SJCRH30 (cell line): ENCODE measurements at places on chromosomes 12 and 14.
A peak's percentile ranks its signal among the peaks of the same experiment; 100 is the strongest.

- DNase-seq = no peak
Measured at GRCh38 chr12:89901906-89902642, 193.4 kb upstream of the ATP2B1 start.

DNA sequence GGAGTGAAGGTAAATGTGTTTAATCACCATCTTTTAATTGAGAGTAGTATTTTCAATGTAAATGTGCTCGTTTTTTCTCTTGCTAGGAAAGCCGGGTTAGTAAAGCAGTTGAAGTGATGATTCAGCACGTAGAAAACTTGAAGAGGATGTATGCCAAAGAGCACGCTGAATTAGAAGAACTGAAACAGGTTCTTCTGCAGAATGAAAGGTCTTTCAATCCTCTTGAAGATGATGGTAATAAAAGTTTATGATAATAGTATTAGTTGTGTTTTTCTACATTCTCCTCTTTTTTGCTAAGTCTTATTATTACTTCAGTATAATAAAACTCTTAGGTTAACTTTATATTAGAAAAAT lies 93.9 kb downstream of the DNAI7 start:
- DNase-seq = no peak

GRCh38 chr12:65199604-65200003 lies 30.2 kb downstream of the LEMD3 start:
- no peak for DNase-seq

GRCh38 chr12:52871291-52872039 lies 22.7 kb upstream of the KRT78 start:
- no peak for DNase-seq

GRCh38 chr12:58414398-58414871 lies 473.1 kb downstream of the ATP23 start:
- DNase-seq = no peak

GRCh38 chr12:44157359-44157758 lies 321.5 kb downstream of the TMEM117 start:
- DNase-seq = no peak

DNA sequence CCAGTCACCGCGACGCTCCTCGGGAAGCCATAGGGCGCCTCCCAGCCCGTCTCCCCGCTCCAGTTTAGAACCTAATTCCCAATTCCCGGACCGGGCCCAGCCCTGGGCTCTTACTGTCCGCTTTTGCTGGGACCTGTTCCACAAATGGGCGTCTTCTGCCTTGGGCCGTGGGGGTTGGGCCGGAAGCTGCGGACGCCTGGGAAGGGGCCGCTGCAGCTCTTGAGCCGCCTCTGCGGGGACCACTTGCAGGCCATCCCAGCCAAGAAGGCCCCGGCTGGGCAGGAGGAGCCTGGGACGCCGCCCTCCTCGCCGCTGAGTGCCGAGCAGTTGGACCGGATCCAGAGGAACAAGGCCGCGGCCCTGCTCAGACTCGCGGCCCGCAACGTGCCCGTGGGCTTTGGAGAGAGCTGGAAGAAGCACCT lies 797 bp downstream of the UNG start:
- no peak for DNase-seq

GRCh38 chr14:75156901-75157300 lies 19.5 kb downstream of the TMED10 start:
- DNase-seq = no peak

GRCh38 chr12:131603939-131604795 lies 106.7 kb upstream of the SFSWAP start:
- no peak for DNase-seq

- no peak for DNase-seq
Measured at GRCh38 chr14:101408077-101408831, 153.0 kb upstream of the DIO3 start.

DNA sequence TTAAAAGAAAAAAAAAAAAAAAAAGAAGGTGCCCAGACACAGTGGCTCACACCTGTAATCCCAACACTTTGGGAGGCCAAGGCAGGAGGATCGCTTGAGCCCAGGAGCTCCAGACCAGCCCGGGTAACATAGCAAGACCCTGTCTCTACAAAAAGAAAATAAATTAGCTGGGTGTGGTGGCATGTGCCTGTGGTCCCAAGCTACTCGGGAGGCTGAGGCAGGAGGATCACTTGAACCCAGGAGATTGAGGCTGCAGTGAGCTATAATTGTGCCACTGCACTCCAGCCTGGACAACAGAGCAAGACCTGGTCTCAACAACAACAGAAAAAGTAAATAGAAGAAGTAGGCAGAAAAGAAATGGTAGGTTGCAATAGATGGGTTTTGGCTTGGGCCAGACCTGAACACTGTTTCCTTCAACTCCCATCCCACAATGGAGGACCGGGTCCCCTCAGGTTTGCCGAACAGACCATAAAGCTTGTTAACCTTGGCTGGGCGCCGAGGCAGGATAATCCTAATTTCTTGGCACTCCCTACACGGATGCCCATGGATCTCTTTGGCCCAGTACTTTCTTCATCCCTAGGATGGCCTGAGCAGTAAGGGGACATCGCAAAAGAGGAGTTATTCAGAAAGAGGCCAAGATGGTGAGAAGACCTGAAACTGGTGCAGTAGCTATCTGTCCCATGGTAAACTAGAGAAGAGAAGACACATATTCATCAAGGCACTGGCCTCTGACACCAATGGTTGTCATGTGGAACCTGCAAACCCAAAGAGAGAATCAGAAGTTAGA lies 165.5 kb upstream of the CCND2 start:
- no peak for DNase-seq

DNA sequence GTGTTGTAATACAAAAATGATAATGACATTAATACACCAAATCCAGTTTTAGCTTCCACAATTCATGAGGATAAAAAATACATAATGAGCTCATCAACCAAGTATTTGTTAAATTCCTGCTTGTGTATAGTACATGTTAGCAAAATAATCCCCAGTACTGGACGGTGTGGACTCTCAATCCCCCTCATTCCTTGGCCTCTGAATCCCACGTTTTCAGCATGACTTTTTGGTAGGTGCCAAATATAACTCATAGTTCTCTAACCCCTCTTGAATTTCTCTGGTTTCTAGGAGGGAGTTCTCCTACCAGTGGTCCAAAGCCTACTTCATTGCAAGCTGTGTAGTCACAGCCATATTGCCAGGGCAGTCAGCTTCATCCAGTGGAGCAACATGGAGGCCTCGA lies 41.4 kb upstream of the EPS8 start:
- DNase-seq = peak; percentile 13

- peak; percentile 6 for DNase-seq
Measured at GRCh38 chr12:100375038-100375735, 18.3 kb downstream of the SLC17A8 start.

GRCh38 chr12:109663795-109664194 lies 49.8 kb upstream of the FAM222A start:
- DNase-seq = no peak

DNA sequence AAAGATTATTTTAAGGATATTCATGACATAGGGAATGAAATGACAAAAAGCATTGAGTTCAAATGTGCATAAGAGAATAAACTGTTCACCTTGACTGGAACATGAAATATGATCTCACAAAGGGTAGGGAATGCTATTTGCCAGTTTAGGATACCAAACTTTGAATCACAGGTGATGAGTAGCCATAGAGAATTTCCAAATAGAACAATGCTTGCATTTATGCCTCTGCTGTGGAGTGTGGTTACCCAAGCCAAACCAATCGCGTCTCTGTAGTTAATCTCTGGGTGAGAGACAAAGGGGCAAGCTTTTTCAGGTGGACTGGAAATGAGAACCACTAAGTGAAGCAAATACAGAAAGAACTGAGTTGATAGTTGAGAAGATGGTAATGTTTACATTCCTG lies 371.1 kb upstream of the RPL10L start:
- no peak for DNase-seq

GRCh38 chr12:122834921-122835749 lies at the start of gene HIP1R:
Gene HIP1R, plus strand, starts transcription at chr12:122835457. Its CDS starts 94 bp downstream, at chr12:122835551.
- no peak for DNase-seq

DNA sequence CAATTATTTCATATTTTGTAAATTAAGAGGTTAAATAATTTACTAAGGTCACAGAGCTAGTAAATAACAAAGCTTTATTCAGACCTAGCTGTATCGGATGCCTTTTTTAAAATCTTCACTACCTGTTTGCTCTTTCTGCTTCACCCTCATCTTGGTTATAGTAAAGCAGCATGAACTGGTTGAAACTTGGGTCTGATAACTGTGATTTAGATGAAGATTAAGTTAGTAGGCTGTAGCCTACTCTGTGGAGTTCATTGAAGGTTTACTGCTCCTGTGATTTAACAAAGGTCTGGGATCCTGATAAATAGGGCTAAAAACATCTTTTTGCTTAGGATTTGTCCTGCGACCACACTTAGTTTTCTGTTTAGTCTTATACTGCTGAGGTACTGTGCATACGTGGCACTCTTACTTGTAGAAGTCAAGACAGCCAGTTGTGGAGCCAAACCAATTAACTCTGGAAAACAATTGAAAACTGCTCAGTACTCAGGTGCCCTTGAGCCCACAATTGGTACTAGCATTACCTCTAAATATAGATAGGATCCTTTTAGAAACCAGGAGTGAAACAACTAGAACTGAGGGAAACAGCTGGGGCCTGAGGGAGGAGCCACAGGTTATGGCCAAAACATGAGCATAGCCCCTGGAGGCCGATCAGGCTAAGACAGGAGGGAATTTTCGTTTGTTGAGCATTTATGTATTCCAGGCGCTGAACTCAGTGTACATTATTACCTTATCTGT lies 2.3 kb downstream of the SPATS2 start:
- peak; percentile 75 for DNase-seq

- no peak for DNase-seq
Measured at GRCh38 chr12:106369624-106370346, 12.2 kb downstream of the POLR3B start.

DNA sequence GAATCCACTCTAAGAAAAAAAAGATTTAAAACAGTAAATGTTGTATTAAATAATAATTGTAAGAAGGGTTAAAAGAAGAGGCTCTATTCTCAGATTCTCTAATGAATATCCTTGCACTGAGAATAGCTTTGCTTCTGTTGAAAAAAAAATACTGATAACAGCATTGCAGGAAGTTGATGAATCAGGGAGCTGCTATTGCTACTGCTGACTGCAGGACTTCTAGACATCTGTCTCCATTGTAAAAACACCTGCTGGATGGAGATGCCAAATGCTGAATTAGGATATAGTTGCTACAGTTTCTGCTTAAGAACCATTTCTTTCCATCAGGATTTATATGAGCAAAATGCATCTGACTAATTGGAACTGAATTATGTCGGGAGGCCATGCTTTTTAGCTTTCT lies 50.3 kb upstream of the ANP32D start:
- no peak for DNase-seq

- peak; percentile 93 for DNase-seq
Measured at GRCh38 chr12:64560396-64561301, 49.6 kb upstream of the RASSF3 start.

GRCh38 chr12:104652358-104652757 lies 195.6 kb downstream of the CHST11 start:
- no peak for DNase-seq

DNA sequence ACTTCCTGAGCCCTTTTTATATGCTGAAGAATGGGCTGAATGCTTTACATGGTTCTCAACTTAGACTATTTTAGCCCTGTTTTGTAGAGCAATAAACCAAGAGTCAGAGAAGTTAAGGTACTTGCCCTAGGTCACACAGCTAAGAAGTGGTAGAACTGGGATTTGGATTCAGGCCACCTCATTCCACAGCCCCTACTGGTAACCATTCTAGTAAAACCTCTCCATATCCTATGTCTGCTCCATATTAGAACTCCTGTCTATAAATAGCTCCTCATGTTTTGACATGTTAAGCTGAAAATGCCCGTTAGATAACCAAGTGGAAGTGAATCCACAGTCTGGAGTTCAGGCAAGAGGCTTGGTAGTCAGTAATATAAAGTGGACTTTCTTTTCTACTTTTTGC lies 111.6 kb downstream of the HECTD4 start:
- no peak for DNase-seq

DNA sequence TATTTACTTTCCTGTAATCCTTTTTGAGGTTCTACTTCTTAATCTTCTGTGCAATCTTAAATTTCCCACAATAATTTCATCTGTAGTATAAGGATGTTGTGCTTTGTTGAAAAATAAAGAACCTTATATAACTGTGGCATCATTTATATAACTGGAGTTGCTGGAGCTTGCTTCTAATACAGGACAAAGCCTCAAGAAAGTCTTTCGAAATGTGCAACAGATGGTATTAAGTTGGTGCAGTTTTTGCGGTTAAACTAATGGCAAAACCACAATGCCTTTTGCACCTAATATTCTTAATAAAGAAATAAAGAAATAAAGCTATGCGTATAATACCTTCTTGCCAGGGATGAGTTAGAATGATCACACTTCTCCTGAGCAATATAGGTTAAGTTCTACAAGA lies 180.0 kb downstream of the KITLG start:
- no peak for DNase-seq

DNA sequence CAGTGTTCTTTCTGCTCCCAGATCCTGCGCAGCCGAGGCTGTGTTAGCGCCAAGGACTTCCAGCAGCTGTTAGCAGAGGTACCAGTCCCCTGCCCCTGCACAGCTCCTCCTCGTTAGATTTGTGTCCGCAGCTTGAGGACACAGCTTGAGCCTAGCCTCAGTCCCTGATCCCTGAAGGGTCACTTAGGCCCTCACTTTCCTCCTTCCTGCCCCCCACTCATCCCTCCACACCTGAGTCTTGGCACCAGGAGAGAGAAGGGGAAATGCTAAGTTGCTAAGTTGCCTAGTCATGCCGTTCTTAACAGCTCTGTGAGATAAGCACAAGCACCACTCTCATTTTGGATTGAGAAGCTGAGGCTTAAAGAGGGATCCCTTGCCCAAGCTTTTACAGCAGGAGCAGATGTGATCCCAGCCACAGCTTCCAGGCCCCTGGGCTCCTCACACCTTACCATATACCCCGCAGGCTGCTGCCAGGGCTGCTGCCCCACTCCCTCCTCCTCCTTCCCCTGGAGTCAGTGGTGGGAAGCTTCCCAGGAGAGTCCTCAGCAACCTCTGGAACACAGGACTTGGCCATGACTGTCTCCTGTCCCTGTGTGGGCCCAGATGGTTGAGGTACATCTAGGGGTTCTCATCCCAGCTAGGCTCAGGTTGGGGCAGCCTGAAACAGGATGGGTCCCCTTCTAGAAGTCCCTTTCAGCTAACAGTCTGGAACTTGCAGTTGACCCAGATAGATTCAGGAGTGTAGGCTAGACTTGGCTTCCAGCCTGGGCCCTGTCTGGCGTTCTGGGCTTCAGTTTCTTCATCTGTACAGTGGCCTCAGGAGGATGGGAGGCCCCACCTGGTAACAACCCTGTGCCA lies 975 bp downstream of the OGFOD2 start:
- peak; percentile 38 for DNase-seq
